ENCODE measurements at places on chromosomes 16 and 17.
A peak's percentile ranks its signal among the peaks of the same experiment; 100 is the strongest.

DNA sequence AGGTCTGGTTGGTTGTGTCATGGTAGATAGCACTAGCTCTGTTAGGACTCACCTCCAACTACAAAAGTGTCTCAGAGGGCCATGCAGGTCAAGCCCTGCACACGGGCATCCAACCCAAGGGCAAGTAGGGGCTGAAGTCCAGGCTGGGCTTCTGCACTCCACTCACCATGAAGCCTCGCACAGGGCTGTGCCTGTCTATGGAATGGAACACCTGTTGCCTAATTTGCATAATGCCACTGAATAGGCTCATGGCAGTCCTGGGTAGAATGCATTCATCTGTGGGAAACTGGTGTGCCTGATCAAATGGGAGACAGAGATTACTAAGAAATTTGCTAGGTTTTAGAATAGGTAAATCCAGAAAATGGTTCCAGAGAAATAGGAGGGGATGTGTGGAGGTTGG lies 8.0 kb upstream of the AKAP1 start:
- no peak for DNase-seq

- DNase-seq = no peak
These were observed 132.4 kb upstream of the GSE1 start for GRCh38 chr16:85480727-85481101.

DNA sequence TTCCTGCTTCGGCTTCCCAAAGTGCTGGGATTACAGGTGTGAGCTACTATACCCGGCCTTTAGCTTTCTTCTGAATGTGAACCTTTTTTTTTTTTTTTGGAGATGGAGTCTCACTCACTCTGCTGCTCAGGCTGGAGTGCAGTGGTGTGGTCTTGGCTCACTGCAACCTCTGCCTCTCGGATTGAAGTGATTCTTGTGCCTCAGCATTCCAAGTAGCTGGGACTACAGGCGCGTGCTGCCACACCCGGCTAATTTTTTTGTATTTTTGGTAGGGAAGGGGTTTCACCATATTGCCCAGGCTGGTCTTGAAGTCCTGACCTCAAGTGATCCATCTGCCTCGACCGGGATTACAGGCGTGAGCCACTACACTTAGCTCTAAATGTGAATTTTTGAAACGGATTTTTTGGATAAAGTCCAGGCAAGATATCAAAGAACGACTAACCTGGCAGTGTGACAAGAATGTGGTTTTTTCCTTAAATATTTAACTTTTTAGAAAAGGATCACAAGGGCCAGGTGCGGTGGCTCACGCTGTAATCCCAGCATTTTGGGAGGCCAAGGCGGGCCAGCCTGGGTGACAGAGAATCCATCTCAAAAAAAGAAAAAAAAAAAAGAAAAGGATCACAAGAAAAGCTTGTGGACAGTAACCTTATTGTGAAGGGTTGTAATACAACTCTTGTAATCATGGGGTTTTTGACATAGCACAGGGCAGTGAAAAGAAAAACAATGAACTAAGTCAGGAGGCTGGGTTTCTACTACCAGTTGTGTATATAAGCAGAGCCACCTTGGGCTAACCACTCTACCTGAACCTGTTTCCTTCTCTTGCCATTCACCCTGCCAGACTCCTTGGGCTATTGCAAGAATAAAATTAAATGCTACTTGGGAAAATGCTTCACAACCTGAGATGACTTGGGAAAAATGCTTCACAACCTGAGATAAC lies 6.2 kb downstream of the BRCA1 start:
- DNase-seq = no peak

DNA sequence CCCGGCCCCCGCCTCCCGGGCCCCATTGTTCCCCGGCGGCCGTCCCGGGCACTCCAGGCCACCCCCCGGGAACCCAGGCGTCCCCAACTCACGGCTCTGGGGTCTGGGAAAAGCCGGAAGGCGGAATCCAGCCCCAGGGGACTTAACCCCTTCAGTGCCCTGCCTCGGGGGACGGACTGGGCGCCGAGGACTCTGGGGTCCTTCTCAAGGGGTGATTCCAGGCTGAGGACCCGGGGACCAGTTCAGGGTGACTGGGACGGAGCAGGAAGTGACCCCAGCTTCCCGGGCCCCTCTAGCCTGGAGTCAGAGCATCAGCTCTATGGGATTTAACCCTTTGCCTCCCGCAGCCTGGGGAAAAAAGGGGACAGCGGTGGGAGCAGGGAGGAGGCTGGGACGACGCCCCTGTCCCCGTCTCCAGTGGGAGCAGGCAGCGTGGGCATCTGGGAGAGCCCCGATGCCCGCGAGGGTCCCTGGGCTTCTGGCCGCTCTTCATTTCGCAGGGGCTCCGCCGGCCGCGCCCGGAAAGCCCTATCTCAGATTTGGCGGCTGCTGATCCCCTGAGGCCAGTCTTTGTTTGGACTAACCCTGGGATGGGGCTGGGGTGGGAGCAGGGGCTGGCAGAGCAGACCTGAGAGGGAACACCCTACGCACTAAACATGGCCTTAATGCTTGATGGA lies at the start of gene ZNF629:
ZNF629 (minus strand) TSS at position 270 of the 677 bp plus-strand sequence. CDS start 2,723 bp downstream, outside the sequence.
- DNase-seq = peak; percentile 72

- no peak for DNase-seq
These were observed 36.8 kb upstream of the MMD start for GRCh38 chr17:55458287-55458900.

GRCh38 chr17:78797691-78798585 lies 15.9 kb upstream of the CYTH1 start:
- no peak for DNase-seq

GRCh38 chr17:7041607-7042500 lies 2.0 kb downstream of the SLC16A11 start:
- no peak for DNase-seq

DNA sequence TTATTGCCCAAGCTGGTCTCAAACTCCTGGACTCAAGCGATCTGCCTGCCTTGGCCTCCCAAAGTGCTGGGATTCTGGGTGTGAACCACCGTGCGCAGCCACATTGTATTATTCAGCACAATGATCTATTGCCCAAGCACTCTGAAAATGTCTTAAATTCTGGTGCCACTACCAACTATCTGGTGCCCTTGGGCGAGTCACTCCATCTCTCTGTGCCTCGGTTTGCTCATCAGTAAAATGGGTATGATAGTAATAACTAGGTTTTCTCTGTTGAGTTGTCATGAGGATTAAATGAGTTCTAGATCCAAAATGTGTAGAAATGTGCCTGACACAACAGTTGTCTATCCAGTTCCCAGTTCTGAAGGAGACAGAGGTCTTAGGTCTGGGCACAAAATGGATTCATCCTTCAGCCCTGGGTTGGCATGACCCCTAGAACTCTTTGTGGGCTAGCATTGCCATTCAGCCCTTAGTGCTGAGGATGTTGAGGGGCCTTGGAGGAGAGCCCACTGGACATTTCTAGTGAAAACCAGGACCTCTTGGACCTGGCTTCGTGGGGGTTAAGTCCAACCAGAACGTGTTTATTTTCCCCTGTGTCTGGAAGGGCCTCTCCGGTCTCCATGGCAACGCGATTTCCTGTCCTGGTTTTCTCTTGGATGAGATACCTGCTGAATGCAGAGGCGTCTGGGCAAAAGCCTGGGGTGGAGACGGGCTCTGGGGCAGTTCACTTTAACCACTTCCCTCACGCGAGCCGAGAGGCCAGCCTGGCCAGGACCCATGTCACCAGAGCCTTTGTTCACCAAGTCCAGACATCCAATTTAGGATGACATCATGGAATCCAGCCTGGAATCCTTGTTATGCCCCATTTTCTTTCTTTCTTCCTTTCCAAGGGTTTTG lies 43.7 kb upstream of the TNRC6A start:
- DNase-seq = peak; percentile 83

DNA sequence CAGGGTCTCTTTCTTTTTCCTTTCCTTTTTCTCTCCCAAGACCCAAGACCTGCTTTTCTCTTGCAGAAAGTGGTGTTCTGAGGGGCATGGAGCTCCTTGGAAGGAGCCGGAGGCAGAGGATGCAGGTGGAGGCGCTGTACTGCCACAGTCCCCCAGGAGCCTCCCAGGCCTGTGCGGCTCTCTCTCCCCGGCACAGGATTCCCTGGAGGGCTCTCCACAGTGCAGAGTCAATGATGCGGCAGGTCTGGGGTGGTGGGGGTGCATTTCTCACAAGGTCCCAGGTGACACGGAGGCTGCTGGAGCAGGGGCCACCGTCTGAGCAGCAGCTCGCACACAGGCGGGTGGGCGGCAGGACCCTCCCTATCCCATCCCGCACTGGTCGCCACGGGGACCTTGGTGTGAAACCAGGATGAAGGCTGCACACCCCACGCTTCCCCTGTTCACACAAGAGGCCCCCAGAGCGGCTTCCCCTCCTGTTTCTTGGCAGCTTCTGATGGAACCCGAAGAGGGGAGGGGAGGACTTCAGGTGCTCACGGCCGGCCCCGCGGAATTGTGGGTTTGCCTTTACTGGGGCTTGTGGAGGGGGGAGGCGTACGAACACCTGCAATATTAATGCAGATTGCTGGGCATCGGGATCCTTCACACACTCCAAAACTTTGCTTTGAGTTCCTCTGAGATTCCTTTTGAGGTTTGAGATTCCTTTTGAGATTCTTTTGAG lies 186.9 kb downstream of the ENGASE start:
- DNase-seq = no peak

- no peak for DNase-seq
These were observed 790 bp downstream of the CRHR1 start for GRCh38 chr17:45784741-45785479.

DNA sequence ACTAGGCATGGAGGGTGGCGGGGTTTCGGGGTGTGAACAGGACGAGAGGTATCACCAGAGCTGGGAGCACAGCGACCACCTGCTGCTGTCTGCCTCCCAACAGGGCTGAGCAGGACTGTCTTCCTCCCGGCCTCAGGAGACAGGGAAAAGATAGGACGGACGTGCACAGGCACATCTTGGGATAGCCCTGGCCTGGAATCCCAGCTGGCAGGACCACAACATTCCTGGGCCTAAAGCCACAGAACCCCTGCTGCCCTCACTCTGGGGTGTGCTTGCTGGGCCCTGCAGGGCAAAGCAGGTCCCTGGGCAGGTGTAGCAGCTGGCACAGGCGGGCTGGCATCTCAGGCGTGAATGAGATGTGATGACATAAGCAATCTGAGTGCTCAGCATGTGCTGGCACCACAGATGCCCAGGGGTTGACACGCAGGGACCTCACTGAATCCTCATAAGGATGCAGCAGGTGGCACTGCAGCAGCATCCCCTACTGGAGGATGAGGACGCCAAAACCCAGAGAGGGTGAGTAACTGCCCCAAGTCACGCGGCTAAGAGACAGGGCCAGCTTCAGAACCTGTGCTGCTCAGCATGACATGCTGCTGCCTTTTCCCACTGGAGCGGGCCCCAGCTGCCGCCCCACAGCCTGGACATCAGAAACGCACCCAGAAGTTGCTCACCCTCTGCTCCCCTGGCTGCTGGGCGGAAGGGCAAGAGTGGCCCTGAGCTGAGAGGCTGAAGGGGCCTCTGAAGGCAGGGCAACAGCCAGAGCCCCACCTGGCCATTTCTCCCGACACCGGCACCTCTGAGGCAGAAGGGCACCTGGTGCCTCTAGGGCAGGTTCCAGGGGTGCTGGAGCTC lies 7.1 kb downstream of the CORO7 start:
- DNase-seq = no peak

DNA sequence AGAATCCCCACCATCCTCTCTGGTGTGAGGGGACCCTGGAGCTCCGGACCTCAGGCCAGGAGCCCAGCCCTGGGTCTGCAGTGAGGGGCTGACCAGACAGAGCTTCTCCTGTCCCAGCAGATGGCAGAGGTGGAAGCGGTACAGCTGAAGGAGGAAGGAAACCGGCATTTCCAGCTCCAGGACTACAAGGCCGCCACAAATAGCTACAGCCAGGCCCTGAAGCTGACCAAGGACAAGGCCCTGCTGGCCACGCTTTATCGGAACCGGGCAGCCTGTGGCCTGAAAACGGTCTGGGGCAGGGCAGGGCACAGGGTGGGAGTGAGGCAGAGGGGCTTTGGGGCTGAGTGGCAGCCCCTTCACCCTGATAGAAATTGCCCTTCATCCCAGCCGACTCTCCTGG lies 527 bp downstream of the UNC45B start:
- no peak for DNase-seq

- peak; percentile 63 for DNase-seq
These were observed 32.2 kb downstream of the HSD17B2 start for GRCh38 chr16:82067042-82067803.

GRCh38 chr17:17342242-17342945 lies 39.2 kb downstream of the NT5M start:
- DNase-seq = no peak

DNA sequence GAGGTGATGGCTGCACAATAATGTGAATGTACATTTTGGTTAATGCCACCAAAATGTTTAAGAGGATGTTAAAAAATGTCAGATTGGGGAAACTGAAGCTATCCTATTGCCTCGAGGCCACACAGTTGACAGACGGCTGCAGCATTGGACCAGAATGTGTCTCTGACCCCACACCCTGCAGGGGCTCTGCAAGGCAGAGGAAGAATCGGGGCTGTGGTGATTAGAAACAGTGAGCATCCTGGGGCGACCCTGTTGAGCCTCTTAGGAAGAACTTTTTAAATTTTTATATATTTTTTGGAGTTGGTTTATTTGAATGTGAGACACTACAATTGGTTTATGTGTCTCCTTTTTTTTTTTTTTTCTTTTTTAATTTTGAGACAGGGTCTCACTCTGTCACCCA lies 15.0 kb upstream of the ADORA2B start:
- DNase-seq = no peak

- DNase-seq = no peak
These were observed 28.8 kb upstream of the MTSS2 start for GRCh38 chr16:70714581-70715054.

DNA sequence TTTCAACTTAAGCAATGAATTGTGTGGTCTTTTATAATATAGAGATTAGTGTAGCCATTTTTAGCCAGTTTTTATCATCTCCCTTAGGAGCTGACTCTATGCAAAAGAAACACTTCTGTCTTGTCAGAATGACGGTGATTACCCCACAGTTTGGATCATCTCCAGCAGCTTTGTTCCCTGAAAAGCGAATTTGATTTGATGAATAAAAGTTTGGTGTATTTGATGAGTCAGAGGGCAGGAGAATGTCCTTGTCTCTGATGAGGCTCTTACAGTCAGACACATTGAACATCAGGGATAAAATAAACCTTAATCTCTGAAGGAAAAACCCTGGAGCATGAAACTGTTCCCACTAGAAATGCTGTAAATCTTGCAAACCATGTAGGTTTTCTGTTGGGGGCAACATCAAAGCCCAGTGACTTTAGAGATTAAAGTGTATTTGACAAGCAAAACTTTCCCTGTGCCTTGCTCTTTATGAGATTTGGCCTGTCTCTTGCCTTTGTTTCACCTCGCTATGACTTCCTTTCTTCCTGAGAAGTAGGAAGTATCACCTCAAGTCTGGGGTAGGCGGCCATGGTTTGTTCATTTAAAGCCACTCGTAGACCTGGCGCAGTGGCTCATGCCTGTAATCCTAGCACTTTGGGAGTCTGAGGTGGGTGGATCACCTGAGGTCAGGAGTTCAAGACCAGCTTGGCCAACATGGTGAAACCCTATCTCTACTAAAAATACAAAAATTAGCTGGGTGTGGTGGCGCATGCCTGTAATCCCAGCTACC lies 209.3 kb downstream of the FTO start:
- DNase-seq = peak; percentile 90

DNA sequence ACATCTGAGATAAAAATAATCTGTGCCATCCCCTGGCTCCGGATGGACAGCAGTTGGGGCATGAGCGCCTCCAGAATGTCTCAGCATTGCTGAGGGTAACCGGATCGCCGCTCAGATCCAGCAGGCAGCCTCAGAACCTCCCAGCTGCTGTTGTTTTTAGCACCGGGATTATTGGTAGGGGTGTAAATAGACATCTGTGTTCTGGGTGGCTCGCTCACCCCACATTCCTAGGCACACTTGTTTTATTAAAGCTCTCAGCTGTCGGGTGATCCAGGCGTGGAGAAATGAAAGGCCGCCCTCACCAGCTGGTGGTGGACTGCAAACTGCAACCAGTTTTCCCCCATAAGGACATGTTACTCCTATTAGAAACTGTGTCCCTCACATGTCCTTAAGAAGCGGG lies 32.1 kb downstream of the MYH3 start:
- DNase-seq = no peak

- no peak for DNase-seq
These were observed 8.3 kb upstream of the ZCCHC14 start for GRCh38 chr16:87501117-87501516.

All from AG10803 (cell line).